ENCODE measurements at places on chromosomes 7 and 10.

GRCh38 chr10:4532467-4532866, 293.5 kb upstream of the AKR1E2 start:
- DNase-seq = no peak

GRCh38 chr7:76011442-76011861, 17.1 kb upstream of the TMEM120A start:
- peak; percentile 59 for DNase-seq

GRCh38 chr7:46713868-46714596, 793.0 kb upstream of the IGFBP3 start:
- no peak for DNase-seq

DNA sequence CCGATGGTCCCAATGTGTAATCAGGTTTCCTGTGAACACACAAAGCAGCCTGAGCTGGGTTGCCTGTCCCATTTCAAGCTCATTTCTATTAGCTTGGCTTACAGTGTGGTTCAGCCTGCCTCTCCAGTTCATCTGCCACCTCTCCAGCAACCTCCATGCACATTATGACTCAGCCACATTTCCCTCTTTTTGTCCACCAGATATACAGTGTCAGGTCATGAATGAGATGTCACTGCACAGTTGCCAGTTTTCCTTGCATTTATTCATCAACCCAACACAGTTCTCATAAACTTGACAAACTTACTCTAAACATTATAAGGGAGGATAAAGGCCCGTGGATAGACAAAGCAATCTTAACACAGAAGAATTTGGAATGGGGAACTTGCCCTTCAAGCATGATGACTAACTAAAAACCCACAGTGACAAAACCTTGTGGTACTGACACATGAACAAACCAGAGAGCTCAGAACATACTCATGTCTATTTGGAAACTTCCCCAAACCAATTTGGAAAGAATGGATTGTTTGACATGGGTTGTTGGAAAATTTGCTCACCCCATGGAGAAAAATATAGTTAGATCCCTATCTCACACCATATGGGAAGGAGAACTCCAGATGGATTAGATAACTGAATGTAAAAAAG, 2.5 kb upstream of the CFAP58 start:
- DNase-seq = no peak

GRCh38 chr10:50497758-50498157, 126.0 kb downstream of the SGMS1 start:
- peak; percentile 22 for DNase-seq

DNA sequence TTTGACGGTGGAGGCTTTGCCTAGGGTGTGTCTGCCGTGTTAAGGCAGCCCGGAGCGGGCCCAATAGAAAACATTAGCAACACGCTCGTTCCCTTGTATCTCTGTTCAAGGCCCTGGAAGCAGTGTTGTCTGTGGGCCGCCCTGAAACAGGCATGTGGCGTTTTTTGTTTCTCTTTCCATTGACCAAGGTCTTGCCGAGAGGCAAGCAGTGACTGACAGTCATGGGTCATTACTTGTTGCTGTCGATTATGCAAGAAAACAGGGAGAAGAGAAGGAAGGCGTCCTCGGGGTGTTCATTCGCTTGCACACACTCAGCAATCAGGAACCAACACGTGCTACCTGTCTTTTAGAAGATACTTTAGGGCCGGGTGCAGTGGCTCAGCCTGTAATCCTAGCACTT, 92.5 kb downstream of the EZH2 start:
- DNase-seq = no peak

GRCh38 chr7:116166156-116166555, 44.2 kb upstream of the TES start:
- DNase-seq = no peak

GRCh38 chr7:17181482-17181881, 117.0 kb upstream of the AHR start:
- DNase-seq = no peak

- no peak for DNase-seq
Observed at GRCh38 chr7:38151556-38151955, 26.5 kb upstream of the STARD3NL start.

- DNase-seq = no peak
Observed at GRCh38 chr10:11517150-11517549, 94.3 kb downstream of the USP6NL start.

GRCh38 chr10:112721080-112721698, 228.9 kb upstream of the TCF7L2 start:
- DNase-seq = no peak

DNA sequence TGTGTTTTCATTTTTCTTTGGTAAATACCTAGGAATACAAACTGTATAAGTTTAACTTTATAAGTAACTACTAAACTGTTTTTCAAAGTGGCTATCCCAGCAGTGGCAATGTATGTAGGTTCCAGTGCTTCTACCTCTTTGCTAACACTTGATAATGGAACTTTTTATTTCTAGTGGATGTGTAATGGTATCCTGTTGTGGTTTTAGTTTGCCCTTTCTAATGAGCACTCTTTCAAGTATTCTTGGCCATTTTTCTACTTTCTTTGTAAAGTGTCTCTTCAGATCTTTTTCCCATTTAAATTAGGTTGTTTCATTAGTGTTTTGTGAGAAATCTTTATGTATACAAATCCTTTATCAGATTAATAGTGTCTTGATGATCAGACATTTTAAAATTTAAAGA, 4.6 kb downstream of the KIF20B start:
- DNase-seq = no peak

- no peak for DNase-seq
Observed at GRCh38 chr7:122438492-122438891, 133.9 kb upstream of the FEZF1 start.

DNA sequence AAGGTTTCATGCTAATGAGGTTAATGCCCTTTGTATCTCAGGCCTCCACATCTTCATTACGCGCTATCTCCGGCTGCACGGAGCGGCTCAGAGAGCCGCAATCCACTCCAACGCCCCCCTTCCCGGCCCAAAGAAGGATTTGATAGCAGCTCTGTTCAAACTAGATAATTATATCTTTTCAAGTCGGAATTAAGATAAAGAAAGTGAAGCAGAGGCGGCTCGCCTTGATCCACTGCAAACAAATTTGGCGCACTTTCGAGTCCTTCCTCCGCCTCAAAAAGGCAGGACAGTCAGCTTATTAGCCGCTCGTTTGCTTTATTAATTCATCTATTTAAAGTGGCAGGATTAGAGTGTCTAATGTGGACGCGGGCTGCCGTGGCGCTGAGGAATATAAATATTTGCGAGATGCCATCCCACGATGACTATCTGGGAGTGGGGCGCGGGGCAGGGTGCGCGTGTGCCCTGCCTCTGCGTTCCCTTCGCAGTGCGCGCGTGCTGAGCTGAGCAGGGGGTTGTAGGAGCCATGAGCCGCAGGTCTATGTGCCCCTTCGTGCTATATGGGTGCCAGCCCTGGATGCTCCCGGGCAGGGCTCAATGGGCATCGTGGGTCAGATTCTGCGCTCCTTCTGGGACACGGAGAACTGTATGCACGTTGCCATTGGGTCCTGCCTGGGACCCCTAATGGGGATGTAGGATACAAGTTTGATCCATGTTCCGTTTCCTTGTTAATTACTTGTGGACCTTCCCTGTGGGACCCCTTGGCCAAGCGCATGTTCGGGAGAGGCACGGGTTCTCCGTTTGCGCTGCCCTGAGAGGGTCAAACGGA, 9.0 kb downstream of the EMX2 start:
- DNase-seq = no peak

GRCh38 chr10:128087146-128087883, 38.9 kb downstream of the MKI67 start:
- no peak for DNase-seq

DNA sequence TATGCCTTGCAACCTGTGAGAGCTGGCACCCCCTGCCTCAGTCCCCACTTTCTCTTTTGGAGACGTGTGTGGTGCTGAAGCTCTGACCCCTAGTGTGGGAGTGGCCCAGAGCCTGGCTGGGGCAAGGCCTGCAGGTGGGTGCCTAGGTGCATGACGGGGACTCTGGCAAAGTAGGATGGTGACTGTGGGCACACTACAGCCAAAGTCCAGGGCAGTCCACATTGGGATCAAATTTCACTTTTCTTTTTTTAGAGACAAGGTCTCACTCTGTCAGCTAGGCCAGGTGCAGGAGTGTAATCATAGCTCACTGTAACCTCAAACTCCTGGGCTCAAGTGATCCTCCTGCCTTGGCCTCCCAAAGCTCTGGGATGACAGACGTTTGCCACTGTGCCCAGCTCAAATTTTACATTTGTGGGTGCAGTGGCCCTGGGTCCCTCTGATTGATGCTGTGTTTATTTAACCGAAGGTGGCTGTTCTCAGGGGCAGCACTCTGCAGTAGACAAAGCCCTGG, 52.3 kb downstream of the NEURL1 start:
- DNase-seq = no peak

DNA sequence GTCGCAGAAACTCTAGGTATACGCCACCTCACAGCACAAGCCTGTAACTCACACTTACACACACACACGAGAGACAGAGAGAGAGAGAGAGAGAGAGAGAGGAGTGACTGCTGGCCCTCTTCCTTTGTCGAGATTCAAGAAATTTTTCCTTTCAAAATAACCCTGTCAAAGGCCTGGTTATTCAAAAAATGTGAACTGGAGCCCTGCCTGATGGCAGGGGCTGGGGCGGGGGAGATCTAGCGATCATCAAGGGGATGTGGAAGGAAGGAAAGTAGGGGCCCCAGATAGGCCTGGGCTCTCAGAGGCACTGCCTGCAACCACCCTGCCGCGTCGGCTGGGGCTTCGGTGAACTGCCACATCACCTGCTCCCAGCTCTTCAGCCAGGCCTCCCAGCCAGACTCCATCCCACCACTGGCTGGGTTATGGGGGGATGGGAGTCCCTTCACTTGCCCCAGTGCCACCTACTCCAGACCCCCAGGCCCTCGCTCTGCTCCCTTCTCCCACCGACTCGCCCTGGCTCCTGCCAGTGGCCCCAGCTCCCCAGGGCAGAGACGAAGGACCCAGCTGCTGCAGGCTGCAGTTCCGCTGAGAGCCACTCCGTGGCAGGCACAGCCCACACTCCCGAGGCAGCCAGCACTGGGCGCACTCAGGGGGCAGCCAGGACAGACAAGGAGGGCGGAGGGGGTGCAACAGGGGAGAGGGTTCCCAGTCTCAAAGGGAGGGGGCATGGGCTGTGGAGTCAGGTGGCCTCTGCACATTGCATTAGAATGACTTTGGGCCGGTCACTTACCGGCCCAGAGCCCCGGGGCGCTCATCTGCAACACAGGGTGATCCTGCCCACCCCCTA, 15.3 kb downstream of the KCNH2 start:
- DNase-seq = no peak

- DNase-seq = no peak
Observed at GRCh38 chr10:131174651-131175540, 136.6 kb downstream of the TCERG1L start.

GRCh38 chr7:50347693-50348092, 43.2 kb downstream of the IKZF1 start:
- no peak for DNase-seq

DNA sequence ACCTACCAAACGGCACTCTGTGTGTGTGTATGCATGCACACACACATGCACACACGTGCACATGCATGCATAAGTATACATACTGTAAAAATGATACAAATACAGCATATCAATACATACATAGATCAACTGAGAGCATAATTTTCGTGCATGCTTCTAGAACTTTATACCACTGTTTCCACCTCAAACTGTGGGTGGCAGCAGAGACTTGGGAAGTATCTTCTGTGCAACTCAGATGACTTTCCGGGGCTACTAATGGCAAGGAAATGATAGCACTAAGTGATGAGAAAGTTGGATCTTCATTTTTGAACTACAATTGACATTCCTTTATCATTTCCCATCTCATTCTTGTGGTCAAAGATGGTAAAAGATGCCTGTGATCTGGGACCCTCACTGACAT, 570.7 kb downstream of the REEP3 start:
- DNase-seq = no peak

DNA sequence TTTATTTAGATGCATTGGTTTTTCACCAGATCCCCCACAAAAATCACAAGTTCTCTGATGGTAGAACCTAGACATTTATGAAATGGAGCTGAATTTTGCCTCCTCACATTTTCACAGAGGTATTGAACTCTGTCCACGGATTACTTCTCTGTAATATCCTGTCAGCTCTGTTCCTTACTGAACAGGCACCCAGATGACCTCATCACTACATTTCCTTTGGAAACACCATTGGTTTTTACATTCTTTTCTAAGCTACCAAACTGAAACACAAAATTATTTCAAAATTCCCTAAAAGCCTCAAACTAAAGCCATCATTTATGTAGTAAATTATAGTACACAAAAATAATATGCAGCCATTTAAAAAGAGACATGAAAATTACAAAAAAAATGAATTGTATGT, 98.3 kb upstream of the KCNIP2 start:
- no peak for DNase-seq

DNA sequence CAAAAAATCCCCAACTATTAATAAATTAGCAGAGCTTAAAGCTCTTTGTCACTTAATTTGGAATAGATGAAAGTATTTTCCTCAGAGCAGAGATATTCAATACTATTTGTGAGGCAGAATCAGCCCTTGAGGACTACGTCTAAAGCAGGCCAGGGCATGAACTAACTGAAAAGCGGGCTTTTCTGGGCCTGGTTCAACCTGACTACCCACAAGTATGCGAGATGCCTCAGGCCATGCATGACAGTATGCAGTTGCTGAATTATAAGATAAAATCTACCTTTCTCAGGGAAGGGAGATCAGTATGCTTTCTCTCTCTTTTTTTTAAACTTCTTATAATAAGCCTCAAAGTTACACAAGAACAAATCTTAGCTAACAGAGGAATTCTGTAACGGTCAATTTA, 20.1 kb downstream of the TMEM168 start:
- no peak for DNase-seq

DNA sequence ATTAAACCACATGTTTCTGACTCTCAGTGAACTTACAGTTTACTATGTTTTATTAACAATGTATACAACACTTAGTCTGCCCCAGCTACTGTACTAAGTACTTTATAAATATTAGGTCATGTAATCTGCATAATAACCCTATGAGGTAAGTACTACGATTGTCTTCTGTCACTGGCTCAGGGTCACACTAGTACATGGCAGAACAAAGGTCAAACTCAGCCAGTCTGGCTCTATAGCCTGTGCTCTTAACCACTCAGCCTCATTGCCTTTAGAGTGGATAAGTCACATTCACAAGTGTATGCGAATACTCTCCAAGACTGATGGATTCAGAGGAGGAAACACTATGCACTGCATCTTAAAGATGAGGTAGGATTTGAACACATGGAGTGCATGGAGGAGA, 252.3 kb downstream of the KCNMA1 start:
- no peak for DNase-seq

GRCh38 chr10:34232481-34232880, 582.6 kb downstream of the PARD3 start:
- DNase-seq = no peak
